Brain pericyte (primary cell): ENCODE measurements at places on chromosomes 7 and 10.

DNA sequence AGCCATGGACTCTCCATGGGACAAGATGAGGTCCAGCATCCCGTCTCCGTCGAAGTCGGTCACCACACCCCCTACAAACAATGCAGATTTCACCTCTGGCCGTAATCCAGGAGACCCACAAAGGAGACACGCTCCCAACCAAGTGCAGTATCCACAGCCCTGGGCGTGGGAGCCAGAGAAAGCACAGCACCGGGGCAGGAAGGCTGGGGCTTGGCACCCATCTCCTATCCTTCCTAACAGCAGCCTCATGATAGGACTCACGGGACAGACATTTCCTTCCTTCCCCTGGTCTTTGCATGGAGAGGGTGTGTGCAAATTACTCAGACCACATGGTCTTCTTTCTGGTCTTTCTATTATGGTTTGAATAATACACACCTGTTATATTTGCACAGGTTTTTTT is 46.3 kb downstream of the GOLGA7B start:
- no peak for DNase-seq

GRCh38 chr7:31052841-31053601 is 913 bp downstream of the ADCYAP1R1 start:
- no peak for DNase-seq

DNA sequence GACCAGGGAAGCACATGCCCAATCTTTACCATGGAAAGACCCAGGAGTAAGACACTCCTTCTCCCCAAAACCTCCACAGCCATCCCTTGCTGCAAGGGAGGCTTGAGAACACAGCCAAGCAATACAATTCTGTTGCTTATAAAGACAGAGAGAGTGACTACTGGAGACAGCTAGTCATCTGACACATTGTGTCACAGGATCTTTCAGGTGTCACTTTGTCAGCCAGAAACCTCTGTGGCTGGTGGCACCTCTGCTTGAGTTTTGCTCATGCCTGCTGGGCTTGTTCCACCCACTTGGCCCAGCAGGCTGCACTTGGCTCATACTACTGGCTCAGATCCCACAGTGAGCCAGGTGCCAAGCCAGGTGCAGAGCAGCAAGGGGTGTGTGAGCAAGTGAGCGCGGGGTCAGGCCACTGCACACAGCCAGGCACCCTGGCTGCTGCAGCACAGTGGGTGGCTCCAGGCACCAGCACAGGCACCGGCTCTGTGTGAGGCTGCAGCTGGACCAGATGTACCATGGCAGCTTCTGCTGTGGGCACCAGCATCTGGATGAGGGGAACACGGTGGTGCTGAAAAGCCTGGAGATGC is 12.4 kb upstream of the PRLHR start:
- DNase-seq: no peak

DNA sequence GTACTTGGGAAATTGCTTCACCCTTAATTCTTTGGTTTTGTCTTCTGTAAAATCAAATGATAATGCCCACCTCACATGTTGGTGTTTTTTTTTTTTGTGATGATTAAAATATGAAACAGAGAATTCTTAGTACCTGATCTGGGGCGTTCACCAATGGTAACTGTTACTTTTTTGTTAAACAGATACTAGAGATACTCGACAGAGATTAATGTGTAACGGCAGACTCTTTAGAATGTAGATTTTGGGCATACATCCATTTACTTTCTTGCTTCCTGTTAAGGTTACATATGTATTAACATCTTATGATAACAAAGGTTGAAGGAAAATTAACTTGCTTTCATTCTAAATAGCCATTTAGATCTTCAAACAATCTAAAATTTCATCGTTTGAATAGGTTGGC is 23.3 kb downstream of the PLXDC2 start:
- DNase-seq: no peak

GRCh38 chr7:69908454-69908853 is 310.2 kb downstream of the AUTS2 start:
- no peak for DNase-seq

- DNase-seq: no peak
Observed at GRCh38 chr7:41972776-41973175, 264.2 kb downstream of the GLI3 start.

DNA sequence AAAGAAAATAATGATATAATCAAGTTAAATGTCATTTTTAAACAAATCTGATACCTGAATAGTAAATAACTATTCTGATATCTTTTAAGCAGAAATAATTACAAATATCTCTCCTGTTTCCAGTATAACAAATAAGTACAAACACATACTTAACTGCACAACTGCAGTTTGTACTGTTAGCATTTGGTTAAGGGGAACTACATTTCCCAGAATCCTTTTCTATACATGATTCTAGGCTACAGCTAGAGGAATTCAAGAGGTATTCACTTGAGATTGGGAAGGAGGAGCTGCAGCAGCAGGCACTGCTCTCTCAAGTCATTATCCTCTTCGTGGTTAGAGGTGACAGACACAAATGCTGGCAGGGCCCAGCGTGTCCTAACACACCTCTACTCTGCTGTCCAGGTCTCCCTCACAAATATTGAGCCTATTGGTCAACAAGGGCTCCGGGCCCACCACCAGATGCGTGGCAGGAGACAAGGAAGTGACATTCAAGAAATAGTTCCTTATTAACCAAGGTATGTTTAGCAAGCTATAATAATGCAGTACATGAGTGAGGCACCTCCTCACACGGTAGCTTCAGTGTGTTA is 255.1 kb upstream of the MKLN1 start:
- no peak for DNase-seq

DNA sequence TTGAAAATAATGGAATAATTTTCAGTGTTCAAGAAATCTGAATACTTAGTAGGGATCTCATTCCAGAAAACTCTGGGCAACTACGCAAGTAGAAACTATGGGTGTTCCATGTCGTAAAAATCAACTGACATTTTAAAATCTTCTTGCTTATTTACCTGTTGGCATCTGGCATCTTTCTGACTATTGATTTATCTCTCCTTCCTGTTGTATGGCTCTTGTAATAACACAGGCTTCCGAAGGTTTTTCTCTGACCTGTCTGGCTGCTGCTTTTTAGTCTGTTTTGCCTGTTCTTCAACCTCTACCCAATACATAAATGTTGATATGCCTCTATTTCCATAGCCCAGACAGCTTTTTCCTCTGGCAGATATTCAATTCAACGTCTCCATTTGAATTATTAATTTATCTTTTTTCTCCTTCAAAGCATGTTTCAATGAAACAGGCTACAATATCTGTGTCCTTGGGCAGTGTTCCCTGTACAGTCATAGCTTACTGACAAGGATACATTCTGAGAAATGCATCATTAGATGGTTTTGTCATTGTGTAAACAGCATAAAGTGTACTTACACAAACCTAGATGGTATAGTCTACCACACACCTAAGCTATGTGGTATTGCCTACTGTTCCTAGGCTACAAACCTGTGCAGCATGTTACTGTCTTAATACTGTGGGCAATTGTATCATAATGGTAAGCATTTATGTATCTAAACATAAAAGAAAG is 105.9 kb upstream of the ETV1 start:
- DNase-seq: no peak

DNA sequence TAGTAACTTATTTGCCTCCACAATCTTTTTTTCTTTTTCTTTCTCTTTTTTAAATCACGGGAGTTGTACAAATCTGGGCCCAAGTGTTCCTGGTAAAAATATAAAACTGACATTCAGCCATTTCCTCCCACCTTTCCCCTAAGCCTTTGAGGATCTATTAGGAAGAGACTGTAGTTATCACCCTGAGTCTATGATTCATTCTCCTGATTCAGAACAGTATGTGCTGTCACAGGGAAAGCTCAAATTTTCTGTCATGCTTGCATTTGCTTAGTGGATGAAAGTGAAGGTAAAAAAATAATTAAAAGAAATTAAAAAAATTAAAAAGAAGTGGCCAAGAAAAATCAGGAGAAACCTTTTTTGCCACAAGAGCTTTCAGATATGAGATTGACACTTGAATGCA is 71.7 kb downstream of the KIF20B start:
- no peak for DNase-seq

DNA sequence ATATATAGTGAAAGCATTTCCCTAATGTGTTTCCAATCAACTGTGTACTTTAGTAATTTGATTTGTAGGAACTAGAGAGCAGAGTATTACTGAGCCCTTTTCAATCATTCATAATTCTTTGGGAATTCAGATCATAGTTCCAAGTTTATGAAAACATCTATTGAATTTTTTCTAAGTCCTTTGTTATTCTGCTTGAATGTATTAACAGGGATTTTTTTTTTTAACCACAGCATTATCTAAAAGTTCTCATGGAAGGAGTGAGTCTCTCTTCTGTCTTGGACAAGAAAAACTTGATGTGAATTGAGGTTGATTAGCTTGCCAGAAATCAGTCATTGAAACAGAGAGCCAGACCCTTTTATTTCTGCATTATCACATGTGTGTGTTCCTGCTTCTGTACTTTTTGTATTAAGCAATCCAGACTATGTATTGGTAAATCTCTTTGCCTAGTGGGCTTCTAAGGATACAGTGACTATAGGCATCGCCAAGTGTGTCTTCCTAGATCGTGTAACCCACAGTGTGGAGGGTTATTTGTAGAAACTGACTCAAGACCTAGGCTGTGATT is 59.9 kb downstream of the BMPER start:
- DNase-seq: no peak

- DNase-seq: no peak
Observed at GRCh38 chr10:33773253-33773573, 438.7 kb upstream of the NRP1 start.

- DNase-seq: no peak
Observed at GRCh38 chr10:88848499-88848898, 3.1 kb downstream of the ANKRD22 start.

GRCh38 chr7:152136686-152137085 is 111.2 kb downstream of the GALNT11 start:
- peak; percentile 13 for DNase-seq

- no peak for DNase-seq
Observed at GRCh38 chr10:69303632-69304051, 25.3 kb downstream of the HK1 start.

DNA sequence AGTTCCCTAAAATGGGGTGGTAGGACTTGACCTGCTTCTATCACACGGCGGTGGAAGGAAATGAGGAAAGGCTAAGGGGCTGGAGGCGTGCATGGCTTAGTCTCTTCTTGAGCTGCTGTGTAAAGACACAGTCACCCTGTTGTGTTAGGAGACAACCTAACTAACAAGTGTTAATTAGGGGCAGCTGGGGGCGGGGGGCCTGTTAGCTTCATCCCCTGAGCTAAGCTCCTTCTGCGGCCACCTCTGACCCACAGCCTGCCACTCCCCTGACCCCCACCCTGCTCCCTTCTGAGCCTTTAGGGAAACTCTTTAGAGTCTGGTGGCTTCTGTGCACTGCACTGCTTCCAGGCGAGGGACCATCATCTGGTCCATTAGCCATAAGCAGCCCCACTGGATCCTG is 28.0 kb downstream of the COL17A1 start:
- DNase-seq: no peak

DNA sequence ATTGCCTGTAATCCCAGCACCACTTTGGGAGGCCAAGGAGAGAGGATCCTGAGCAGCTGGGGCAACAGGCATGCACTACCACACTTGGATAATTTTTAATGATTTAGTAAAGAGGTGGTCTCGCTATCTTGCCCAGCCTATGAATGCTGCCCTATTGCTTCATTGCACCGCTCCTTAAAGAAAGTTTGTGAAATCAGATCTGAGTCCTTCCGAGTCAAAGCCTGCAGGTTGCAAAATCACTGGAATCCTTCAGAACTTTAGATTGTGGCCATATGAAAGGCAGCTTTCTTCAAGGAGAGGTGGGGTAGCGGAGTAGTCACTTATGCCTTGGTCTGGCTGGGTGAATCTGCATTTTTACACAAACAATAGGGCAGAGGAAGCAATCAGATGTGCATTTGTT is 166.3 kb downstream of the ARHGAP12 start:
- no peak for DNase-seq
